ENCODE measurements at places on chromosomes 3 and 15.

GRCh38 chr15:89743594-89743993 is 7.5 kb downstream of the MESP1 start:
- no peak for DNase-seq

GRCh38 chr3:31882895-31883294 is 98.2 kb downstream of the OSBPL10 start:
- no peak for DNase-seq

DNA sequence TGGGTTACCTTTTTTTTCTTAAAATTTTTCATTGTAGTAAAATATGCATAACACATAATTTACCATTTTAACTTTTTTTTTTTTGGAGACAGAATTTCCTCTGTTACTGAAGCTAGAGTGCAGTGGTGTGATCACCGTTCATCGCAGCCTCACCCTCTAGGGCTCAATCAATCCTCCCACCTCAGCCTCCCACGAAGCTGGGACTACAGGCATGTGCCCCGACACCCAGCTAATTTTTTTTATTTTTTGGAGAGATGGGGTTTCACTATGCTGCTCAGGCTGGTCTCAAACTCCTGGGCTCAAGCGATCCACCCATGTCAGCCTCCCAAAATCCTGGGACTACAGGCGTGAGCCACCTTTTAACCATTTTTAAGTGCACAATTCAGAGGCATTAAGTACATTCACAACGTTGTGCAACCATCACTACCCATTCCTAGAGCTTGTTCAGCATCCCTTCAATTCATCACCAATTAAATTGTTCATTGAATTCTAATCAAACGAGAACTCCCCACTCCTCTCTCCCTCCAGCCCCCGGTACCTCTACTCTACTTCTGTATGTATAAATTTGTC is 44.6 kb downstream of the BHLHE40 start:
- DNase-seq, result no peak

DNA sequence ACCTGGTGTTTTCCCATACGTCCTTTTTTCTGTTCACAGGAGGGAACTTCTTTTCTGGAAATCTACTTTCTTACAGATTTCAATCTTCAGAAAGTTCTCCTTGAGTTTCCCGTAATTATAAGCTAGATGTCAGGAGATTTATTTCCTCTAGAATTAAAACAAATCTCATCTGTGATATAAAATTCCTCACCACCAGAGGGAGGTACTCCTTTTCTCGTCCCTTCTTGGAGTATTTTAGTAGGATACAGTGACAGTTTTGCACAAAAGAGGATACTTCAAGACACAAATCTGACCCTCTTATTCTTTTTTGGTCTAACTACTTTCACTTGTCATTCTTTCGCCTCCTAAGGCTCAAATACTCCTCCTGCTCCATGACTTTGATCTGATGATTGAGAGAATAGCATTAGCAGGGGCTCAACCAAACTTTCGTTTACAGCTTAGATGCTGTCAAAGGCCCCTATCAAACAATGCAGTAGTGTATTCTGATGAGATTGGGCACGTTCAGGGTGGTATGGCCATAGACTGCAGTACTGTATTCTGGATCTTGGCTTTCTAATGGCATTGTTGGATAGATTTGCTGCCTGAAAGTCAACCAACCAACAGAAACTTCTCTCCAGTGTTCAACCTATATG is 38.0 kb downstream of the TMEM41A start:
- no peak for DNase-seq

- no peak for DNase-seq
These were observed 19.3 kb upstream of the ZPLD1 start for GRCh38 chr3:102415553-102415952.

DNA sequence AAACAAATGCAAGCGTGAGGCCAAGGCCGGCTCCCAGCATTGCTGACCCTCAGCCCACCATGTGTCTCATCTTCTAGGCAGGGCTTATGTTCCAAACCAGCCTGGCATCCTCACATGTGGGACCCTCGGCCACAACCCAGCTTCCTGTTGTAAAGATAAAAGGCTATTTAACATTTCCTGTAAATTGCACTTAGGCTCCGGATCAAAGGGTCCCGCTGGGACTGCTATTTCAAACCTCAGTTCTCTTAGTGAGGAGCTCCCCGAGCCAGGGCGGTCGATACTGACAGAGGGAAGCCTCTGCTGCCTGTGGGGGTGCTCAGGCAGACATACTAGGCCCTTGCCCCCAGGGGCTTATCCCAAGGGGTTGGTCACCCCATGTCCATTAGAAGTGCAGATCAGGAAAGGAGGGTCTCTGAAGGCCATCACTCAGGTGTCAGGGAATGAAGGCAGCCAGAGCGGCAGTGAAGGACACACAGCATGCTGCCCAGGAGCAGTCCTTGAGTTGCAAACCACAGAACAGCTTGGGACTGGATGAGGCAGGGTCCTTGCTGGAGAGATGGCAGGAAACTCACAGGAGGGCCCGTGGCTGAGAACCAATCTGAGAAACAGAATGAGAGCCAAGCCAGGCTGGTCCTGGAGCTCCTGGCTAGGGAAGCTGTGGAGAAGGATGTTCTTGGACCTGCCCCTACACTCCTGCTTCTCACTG is 239.9 kb downstream of the TLE3 start:
- no peak for DNase-seq

GRCh38 chr15:61158504-61159407 is 70.3 kb downstream of the RORA start:
- DNase-seq, result no peak

DNA sequence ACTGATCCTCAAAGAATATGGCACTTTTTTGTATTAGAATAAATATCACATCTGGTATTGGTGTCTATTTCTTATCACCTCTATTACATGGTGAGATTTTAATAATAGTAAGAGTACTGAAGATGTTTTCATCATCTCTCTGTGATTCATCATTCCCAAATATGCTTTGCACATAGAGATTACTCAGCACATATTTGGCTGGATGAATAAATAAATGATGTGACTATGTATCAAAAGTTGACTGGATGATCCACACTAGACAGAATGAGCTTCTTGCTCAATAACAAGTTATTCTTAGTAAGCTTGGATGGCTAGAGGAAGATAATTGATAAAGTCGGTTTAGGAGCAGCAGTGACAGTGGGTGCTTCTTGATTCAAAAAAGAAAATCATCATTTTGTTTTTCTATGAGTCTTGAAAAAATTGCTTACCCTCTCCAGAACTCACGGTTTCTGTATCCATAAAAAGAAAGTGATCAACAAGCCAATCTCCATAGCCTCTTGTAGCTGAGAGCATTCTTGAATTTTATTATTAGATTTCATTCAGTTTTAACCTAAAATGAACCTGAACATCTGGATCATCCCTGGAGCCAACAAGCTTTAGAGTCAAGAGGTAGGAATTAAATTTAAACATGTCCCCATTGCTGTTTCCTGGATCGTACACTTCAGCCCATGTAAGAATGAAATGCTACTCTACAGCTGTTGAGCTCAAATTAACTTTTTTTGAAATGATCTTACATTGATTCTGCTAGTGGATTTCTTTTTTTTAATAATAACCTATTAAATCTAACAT is 104.8 kb upstream of the OSTN start:
- no peak for DNase-seq

DNA sequence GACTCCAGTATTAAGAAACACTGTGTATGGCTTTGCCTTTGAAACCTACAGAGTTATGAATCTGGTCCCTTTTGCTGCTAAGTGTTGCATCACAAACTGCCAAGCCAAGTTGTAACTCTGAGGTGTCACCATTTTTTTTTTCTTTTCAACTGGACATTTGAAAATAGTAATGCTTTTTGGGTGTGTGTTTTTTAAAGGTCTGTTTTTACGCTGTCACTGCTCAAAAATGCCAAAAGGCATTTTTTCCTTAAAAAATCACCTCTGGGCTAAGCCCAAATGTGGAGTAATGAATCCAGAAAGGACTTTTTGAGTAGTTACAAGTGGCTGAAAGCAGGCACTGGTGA is 9.5 kb downstream of the SMAD3 start:
- no peak for DNase-seq
